ENCODE measurements at places on chromosomes 7 and 10.

DNA sequence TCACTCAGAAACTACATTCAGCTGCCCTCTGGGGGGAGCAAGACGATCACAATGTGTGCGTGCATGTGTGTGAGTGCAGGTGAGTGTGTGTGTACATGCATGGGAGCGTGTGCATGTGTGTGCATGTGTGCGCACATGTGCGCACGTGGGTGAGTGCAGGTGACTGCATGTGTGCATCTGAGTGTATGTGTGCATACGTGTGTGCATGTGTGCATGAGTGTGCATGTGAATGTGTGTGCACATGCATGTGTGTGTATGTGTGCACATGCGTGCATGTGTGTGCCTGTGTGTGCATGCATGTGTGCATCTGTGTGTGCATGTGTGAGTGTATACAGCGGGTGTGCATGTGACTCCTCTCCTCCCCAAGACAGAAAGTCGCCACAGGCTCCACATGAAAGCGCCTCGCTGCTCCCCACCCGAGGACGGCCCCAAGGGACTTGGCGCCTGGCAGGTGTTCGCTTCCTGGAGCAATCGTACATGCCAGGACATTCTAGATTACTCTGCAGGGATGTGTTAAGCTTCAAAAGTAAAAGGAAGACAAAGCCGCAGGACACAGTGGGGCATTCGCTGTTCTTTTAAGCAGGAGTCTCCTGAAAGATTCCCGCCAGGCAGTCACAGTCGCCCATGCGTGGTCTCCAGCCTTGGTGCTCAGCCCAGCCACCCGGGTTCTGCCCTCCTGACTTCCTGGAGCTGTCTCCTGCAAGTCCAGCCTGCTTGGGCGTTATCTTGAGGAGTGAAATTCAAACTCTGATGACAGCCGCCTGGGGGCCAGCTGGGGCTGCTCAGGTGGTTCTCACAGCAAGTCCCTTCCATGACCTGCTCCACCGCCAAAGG is 42.0 kb upstream of the ADGRA1 start:
- no peak for DNase-seq

DNA sequence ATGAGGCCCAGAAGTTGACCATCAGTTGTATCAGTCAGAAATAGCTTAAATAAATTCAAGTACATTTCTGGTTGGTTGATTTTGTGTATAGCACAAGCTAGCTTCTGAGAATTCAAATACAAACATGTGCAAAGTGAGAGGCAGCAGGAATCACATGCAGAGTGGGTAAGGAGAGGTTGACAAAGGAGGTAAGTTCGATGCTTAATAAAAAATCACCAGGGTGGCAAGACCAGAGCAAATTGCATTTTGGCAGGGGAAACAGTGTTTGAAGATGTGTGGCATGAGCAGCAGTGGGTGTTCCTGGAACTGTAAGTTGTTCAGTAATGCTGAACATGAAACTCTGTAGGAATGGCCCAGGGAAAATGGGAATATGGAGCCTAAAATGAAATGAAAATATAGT is 52.6 kb downstream of the GNAI1 start:
- no peak for DNase-seq

DNA sequence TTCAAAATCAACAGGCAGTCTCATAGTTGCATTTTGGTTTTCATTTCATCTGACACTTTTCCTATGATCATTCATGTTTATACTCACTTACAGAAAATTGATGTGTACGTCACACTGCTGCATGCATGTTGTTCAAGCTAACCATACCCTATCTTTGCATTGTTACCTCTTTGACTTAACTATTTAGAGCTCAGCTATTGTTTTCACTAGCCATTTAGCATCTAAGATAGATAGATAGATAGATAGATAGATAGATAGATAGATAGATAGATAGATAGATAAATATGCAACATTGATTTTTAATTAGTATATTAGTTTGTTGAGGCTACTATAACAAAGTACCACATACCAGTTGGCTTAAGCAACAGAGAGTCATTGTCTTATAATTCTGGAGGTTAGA is 649.5 kb upstream of the KCND2 start:
- DNase-seq: no peak

DNA sequence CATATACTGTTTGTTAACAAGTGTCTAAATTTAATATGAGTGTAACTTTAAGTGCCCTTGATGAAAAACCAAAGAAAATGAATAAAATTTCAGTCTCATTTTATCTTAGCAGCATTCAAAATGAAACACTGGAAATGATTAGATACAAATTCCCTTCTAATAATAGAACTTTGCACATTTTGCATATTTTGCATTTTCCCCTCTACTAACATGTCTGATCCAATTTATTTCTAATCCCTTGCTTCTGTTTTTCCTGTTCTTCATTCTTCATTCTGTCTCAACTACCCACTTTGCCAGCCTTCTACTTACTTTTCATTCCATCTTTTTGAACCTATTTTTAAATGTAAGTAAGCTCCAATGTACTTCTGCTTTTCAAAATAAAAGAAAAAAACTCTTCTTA is 42.7 kb upstream of the SEMA3D start:
- DNase-seq: no peak

GRCh38 chr10:72277340-72277995 is 3.7 kb downstream of the DDIT4 start:
- peak; percentile 56 for DNase-seq

- no peak for DNase-seq
Measured at GRCh38 chr10:93032105-93032808, 28.3 kb upstream of the CYP26C1 start.

DNA sequence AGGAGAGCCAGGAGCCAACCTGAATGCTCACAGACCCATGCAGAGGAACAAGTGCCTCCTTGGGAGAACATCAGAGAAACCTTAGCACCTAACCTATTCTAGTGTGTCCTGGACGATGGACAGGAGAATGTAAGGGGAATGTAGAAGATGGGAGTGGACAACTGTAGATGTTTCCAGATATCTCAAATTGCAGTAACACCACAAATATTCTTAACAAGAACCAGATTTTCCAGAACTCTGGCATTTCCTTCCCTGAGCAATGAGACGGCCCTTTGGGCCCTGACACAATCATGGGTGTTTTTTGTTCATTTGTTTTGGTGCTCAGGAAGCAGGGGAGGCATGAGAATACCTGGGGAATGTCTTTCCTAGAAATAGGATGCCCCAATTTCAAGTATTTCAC is 196.1 kb upstream of the PRSS1 start:
- DNase-seq: no peak

- no peak for DNase-seq
Measured at GRCh38 chr10:99433378-99434020, 3.1 kb upstream of the GOT1 start.

DNA sequence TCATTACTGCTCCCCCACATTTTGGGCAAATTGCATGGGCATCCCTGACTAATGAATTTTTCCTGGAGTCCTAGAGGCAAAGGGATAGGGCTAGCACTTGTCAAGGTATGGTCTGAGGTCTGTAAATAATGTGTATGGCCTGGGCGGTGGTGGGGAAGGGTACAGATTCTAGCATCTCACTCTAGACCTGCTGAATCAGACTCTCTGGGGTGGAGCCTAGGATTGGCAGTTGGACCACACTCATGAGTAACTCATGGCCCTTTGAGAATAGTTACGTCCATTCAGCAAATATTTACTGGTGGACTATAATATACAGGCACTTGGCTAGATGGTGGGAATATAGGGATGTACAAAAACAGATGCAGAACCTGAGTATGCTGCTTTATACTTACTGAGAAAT is 118.0 kb downstream of the CELF2 start:
- no peak for DNase-seq

DNA sequence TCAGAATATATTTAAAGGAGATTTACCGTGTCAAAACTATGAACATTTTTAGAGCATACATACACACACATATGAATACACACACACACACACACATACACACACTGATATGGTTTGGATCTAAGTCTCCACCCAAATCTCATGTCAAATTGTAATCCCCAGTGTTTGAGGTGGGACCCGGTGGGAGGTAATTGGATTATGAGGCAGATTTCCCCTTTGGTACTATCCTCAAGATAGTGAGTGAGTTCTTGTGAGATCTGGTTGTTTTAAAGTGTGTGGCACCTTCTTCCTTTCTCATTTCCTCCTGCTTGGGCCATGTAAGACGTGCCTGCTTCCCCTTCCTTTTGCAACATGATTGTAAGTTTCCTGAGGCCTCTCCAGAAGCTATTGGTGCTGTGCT is 515.0 kb upstream of the ZMIZ1 start:
- no peak for DNase-seq

DNA sequence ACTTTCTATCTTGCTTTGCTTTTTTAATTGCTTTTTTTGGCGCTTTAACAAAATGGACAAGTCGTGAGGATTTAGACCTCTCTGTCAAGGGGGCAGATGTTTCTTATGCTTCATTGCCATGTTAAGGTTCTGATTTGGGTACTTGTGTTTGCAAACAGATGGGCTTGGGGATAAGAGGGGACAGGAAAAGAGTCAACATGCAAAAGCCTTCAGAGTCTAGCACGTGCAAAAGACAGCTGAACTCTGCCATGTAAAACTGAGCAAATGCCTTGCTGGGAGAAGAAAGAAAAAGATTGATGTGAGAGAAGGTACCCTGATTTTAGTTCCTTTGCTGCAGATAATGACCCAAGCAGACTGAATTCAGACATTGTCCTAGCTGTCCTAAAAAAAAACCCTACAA is 173.1 kb downstream of the KIAA1217 start:
- no peak for DNase-seq

All from skeletal muscle cell (primary cell).